Glomerular endothelial cell (primary cell): ENCODE measurements at places on chromosomes 7 and 10.

GRCh38 chr10:49158915-49159314, 25.1 kb upstream of the FAM170B start:
- DNase-seq = no peak

- DNase-seq = no peak
Measured at GRCh38 chr10:15253951-15254807, 85.7 kb upstream of the NMT2 start.

DNA sequence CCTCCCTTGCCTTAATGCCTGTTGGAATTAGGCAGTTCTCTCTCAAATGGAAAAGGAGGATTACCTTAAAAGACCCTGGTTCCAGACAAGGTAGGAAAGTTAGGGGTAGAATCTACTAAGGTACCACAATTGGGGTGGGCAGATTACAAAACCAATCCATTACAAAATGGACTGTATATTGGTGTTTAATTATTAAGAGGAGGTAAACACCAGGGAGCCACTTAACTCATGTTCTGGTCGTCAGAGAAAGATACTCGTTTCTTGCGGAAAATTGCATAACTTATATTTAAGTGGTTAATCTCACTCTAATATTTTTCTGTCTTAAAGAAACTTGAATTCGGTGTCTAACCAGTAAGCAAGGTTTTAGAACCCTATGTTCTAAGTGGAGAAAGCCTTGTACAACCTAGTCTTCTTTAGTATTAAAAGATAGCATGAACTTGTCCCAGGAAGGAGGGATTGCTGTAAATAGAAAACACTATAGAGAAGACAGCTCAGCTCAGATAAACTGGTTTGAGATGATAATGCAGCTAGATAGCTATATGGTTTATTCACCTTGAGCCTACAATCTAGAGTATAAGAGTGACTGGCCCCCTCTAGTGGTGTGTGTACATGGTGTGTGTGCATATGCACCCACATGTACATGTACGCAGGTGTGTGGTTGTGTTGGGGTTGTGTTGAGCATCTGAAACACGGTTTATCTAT, 58.0 kb upstream of the STRIP2 start:
- DNase-seq = no peak

DNA sequence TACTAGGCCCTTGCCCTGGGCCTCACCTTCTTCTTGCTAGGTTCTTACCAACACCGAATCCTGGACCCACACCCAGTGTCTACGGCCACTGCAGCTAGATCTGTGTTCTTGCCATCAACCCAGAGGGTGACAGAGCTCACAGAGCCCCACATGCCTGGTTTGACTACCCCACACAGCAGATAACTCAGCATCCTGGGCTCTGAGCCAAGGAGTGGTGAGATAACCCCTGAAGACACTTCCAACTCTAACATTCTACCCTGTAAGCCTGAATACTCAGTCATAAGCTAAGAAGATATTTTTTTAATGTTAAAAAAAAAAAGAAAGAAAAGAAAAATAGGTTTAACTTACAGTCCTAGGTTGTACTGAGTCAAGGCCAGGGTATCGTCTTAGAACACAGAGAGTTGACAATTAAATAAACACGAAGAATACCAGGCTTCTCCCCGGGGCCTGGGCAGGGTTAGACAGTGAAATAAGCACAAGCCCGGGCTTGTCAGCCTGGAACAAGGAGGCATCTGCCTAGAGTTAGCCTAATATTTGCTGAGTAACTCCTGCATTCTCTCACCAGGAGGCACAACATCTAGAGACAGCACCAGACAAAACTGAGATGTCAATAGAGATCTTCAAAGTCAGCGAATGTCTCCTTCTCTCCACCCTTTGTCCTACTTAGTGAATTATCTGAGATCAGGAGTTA, 556.5 kb upstream of the LRRN3 start:
- DNase-seq = no peak

GRCh38 chr10:122044045-122044661, 55.2 kb downstream of the TACC2 start:
- no peak for DNase-seq

DNA sequence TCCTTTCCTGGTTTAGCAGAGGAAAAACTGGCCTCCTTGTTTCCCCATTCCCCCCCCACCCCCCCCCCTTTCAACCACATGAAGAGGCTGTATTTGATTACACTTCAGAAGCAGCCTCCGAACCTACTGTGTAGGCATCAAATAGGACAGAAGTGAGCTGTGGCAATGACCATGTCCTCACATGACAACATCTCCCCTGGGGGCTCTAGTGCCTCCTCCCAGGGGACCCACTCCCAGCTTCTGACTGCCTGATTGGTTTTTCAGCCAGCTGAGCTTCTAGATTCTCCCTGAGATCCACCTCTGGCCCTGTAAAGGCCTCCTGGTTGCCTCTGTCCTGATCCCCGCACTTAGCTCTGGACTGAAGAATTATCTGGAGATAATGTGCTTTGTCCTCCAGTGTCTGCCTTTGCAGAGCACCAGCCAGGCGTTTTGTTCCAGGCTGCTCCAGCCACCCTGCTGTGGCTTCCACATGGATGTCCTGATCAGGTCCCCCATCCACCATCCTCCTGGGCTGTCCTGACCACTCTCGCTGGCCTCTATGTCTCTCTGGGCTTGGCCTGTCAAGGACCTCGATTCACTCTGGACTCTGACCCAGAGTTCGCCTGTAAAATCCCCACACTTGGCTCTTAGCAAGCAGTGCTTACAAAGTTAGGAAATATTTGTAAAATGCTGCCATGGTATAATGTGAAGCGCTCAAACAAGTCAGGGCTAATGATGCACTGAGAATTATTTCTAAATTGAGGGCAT, 42.4 kb upstream of the TOMM7 start:
- DNase-seq = no peak

DNA sequence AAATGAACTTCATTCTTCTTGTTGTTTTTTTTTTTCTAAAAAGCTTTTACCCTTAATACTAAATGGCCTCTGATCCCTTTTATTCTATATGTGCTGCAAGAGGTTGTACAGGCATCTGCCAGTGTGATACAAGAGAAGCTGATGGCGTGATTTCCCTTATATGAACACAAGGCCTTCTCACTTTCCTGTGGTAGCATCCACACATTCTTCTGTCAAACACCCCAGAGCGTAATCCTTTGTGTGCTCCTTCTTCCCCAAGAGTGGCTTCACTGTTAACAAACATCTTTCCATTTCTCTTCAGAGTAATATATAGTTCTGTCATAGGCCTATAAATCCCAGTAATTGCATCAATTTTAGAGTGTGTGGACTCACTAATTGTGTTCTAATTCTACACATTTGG, 86.3 kb upstream of the CAPZA2 start:
- DNase-seq = no peak

GRCh38 chr7:141950806-141951205, 4.0 kb upstream of the CLEC5A start:
- DNase-seq = no peak

DNA sequence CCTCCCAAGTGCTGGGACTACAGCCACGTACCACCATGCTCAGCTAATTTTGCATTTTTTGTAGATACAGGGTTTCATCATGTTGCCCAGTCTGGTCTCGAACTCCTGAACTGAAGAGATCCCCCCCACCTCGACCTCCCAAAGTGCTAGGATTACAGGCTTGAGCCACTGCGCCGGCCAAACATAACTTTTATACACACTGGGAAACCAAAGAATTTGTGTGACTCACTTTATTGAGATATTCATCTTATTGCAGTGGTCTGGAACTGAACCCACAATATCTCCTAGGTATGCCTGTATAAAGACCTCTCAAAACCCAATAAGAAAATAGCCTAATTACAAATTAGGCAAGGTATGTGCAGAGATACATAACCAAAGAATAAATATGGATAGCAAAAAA, 182.6 kb upstream of the FEZF1 start:
- DNase-seq = no peak

DNA sequence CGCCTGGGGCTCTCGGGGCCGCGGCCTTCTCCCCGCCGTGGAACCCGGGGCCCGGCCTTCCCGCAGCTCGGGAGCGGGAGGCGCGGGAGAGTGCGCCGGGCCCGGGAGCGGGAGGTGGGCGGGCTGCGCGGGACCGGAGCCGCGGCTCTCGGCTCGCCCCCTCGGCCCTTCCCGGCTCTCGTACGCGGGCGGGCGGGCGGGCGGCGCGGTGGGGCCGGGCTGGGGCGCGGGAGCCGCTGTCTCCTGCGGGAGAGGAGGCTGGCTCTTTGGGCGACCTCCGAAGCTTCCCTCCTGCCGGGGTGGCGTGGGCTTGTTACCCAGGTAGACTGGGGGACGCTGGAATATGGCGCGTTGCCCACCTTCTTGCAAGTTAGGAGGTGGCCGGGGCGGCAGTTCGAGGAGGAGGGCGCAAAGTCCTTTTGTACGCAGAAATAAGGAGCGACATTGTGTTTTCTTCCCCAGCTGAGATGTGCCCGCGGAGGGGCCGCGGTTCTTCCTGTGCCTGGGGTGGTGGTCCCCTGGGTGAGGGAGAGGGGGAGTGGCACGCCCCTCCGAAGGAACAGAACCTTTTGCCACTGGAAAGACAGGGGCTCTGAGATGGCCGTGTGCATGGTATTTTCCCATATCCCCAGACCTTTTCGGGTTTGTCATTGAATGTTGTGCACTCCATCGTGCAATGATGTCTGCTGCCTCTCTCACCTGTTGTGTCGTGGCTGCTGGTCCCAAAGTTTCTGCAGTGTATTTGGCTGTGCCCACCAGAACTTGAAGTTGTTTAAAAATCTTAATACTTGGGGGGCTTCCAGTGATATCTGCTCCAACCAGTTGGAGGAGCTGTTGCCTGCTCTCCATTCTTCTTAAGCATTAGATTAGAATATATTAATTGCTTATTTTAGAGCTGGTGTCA, 844 bp downstream of the NRF1 start:
- no peak for DNase-seq

GRCh38 chr7:23593706-23594105, 3.5 kb upstream of the CCDC126 start:
- DNase-seq = no peak

DNA sequence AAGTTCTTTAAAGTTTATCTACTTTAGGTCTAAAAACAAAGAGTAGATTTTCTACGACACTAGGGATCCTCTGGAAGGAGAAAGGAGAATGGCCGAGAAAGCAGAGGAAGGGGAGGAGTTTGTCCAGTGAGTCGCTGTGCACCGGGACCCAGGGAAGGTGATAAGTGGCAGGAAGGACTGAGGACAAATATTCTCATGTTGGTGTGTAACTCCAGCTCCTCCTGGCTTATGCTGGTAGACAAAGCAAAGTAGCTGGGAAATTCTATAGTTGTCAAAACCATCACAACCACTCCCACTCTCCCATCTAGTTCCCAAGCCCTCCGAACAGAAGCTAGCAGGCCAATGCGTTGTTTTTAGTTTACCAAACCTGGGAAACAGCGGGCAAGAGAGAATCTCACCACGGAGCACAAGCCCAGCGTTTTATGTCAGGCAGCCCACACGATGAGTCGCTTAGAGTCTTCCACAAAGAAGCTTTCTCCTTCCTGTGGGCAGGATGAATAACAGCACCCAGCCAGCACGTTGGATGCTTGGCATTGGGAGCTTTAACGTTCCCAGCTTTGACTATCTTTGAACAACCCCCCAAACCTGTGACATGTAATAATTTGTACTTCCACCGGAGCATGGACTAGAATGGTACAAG, 32.9 kb upstream of the JCAD start:
- no peak for DNase-seq

- DNase-seq = no peak
Measured at GRCh38 chr10:63256009-63256773, 123.1 kb downstream of the NRBF2 start.

- no peak for DNase-seq
Measured at GRCh38 chr10:132790934-132791829, 5.2 kb upstream of the NKX6-2 start.

DNA sequence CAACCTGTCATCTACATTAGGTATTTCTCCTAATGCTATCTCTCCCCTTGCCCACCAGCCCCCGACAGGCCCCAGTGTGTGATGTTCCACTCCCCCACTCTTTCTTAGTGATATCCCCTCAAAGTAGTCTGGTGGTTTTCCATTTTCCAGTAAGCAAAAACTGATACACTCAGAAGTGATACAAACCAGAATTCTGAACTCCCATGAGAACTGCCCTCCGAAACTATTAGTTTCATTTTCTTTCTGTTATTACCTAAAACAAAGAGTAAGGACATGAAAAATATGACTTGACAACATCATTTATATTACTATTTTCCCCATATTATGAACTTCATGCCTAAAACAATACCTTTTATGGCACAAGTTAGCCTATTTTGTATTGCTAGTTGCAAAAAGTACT, 175.0 kb downstream of the OTUD1 start:
- DNase-seq = no peak

GRCh38 chr10:69780077-69780476, 21.6 kb upstream of the COL13A1 start:
- DNase-seq = no peak

DNA sequence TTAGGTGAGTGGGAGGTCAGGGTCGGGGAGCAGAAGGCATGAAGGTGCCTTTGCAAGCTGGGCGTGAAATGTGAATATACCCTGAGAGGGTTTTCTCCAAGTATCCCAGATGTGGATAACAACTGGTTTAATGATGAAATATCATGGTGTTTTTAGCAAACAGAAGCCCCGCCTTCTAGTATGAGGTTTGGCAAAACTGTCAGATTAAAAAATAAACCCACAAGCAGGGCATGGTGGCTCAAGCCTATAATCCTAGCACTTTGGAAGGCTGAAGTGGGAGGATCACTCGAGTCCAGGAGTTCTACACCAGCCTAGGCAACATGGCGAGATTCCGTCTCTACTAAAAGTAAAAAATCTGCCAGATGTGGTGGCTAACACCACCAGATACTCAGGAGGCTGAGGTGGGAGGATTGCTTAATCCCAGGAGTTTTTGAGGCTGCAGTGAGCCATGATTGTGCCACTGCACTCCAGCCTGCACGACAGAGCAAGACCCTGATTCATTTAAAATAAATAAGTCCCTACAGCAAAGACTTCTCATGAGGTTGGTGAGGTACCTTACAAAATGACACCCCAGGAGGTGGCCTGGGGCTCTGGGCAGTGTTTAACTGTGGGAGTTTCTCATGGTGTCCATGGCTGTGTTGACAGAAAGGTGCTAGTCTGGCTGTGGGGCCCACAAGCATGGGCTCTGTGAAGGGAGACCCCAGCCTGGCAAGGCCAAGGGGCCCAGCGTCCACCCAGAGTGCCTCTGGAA, 6.7 kb upstream of the PWWP2B start:
- no peak for DNase-seq

- peak; percentile 4 for DNase-seq
Measured at GRCh38 chr7:110090110-110090820, 1000.7 kb upstream of the LRRN3 start.

GRCh38 chr10:110241407-110241806, 34.0 kb downstream of the MXI1 start:
- DNase-seq = no peak

GRCh38 chr10:91743465-91743864, 54.8 kb upstream of the TNKS2 start:
- no peak for DNase-seq

GRCh38 chr7:82704121-82704520, 260.5 kb upstream of the CACNA2D1 start:
- DNase-seq = no peak

DNA sequence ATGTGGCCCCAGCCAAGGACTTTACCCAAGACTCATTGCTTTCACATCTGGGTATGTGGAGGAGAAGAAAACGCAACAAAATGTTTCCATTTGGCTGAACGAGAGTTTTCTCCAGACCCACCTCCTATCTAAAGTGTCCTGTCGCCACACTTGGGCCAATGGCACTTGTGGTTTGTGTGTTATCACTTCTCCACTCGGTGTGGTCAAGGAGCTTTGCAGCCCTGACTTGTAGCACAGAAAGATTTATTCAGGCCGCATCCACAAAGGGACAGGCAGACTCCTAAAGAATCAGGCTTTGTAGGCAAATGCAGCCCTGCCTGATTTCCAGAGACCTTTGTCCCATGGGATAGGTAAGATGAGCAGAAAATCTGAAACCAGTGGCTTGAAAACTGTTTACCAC, 12.8 kb upstream of the LRRC4 start:
- DNase-seq = no peak

- DNase-seq = no peak
Measured at GRCh38 chr10:71390461-71390835, 6.3 kb upstream of the CDH23 start.
